ENCODE measurements at places on chromosomes 4 and X. TPM values are rescaled to one million over a fixed set of nuclear protein-coding genes. Genes with fewer than 3 reads are reported as not detected.

Gene SLC26A1
- not detected for polyA plus RNA-seq

DNA sequence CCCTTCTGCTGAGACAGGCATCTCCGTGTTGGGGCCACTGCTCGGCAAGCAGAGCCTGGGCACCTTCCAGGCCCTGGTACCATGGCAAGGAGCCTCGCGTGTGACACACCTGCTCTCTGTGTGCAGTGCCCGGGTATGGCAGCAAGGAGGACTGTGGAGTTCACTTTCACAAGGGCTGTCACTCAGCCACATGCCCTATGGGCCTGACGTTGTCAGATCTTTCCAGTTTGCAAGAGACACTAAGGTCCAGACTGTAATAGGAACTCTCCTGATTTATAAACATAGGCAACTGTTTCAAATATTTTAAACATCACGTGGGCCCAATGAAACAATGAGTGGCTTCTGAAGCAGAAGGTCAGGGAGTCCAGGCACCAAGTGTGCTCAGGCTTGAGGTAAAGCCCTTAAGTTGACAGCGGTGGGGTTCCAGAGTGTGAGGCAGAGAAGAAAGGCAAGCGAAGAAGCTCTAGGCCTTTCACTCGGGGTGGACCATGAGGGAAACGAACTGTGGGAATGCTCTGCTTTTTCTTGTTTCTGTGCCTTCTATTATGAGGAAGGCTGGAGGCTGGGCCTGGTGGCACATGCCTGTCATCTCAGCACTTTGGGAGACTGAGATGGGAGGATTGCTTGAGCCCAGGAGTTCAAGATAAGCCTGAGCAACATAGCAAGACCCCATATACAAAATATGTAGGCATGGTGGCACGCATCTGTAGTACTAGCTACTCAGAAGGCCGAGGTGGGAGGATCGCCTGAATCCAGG is 108.6 kb upstream of the TRIM2 start:
- no peak for DNase-seq

DNA sequence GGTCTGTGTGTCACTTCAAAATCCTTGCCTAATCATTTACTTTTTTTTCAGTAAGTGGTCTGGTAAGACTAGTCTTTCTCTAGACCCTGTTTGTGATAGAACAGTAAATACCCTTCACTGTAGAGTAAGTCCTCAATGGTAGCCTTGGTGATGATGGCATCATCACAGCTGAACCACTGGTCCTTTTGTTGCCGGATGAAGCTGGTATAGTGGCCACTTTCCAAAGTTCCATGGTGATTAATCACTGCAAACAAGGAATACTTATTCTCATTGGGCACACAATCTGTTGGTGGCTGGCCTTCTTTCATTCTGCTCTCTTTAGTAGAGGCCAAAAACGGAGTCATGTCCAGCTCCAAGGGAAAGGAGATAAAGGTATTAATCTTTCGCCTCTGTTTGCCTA is 2.9 kb downstream of the USP51 start:
- DNase-seq = no peak

Gene FGD1
- polyA plus RNA-seq = 0.36 TPM

- no peak for DNase-seq
These were observed 849 bp downstream of the MID1 start for GRCh38 chrX:10619425-10620046.
